Activated T-cell treated with anti-CD3 and anti-CD28 coated beads, Interleukin-2, amount 50 U/mL, for 72 hours (primary cell): ENCODE measurements at places on chromosomes 4 and X. TPM values are rescaled to one million over a fixed set of nuclear protein-coding genes. Genes with fewer than 3 reads are reported as not detected.

GRCh38 chr4:64893205-64893604, 484.0 kb upstream of the TECRL start:
- no peak for DNase-seq

PRR32 gene
- total RNA-seq, result not detected

DNA sequence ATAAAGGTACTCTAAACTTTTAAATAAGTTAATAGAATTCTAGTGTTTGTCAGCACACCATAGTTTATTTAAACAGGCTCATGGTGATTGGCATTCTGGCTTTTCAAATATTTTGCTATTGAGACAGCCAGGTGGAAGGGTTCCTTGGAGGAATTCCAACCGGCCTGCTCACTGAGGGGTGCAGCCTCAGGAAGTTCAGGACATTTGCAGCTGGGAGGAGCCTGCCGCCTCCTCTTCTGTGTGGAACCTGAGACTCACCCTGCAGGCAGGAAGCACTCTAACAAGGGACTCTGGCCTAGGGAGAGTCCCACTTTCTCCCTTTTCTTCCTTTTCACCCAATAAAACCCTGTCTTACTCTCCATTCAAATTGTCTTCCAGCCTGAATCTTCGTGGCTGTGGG, 1328.0 kb downstream of the FSTL5 start:
- DNase-seq, result no peak

GRIA2 gene
- not detected for total RNA-seq

DNA sequence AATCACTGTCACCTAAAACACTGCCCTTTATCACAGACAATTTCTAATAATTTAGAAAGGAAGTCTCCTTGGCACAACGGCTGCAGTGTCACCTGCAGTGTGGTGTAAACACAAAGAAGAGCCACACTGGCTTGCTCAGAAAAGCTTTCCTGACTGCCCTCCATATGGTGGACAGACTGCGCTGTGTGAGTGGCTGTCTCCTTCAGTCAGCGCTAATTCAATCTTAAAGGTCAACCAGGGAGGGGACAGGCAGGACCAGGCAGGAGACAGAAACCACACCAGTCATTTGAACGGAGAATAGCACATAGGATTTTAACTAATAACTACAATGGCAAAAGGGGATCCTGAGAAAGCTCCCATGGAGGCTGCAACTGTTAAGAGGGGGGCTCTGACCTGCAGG, 132.1 kb downstream of the NSUN7 start:
- DNase-seq, result no peak

- peak; percentile 14 for DNase-seq
Observed at GRCh38 chrX:1529756-1530155, 7.2 kb downstream of the P2RY8 start.

GRCh38 chr4:158605393-158605792, 66.3 kb downstream of the C4orf46 start:
- DNase-seq, result no peak

SLITRK4 gene
- total RNA-seq, result not detected

- no peak for DNase-seq
Observed at GRCh38 chr4:151163855-151164254, 64.4 kb downstream of the RPS3A start.

DNA sequence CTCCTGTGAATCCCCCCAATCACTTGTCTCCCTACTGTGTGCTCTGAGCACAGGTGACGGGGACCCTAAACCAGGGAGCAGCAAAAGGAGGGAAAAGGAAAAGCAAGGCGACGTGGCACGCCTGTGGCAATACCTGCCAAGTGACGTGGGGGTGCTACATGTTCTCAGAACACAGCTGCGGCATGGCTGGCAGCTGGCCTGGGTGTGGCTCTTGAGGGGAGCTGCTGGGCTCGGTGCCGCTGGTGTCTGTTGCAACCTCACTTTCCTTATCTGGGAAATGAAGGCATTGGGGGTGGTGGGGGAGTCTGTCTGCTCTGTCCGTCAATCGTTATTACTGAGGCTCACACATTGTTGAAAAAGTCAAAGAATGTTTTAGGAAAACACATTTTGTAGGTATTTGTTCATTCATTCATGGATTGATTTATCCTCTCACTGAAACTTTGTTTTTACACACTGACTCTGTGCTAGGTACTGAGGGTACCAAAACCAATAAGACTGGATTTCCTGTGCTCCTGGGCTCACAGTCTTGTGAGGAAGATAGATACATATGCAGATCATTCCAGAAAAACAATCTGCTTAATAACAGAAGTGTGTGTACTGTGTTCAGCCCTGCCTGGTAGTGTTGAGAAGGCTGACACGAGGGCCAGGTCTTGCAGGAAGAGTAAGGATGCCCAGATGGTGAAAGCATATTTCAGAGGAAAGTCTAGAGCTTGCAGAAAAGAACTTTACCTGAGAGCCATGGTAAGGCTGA, 217.6 kb downstream of the PTTG2 start:
- DNase-seq, result peak; percentile 53

GRCh38 chrX:40290517-40290916, 192.8 kb upstream of the BCOR start:
- DNase-seq, result no peak

- peak; percentile 36 for DNase-seq
Observed at GRCh38 chrX:73214426-73215094, at the start of gene NAP1L2. Gene NAP1L2, minus strand, starts transcription at chrX:73214851. Its CDS starts 359 bp downstream, at chrX:73214492.

NPFFR2 gene
- not detected for total RNA-seq

- DNase-seq, result no peak
Observed at GRCh38 chr4:26248647-26249046, 72.2 kb upstream of the RBPJ start.

SRPX2 gene
- total RNA-seq, result not detected

DNA sequence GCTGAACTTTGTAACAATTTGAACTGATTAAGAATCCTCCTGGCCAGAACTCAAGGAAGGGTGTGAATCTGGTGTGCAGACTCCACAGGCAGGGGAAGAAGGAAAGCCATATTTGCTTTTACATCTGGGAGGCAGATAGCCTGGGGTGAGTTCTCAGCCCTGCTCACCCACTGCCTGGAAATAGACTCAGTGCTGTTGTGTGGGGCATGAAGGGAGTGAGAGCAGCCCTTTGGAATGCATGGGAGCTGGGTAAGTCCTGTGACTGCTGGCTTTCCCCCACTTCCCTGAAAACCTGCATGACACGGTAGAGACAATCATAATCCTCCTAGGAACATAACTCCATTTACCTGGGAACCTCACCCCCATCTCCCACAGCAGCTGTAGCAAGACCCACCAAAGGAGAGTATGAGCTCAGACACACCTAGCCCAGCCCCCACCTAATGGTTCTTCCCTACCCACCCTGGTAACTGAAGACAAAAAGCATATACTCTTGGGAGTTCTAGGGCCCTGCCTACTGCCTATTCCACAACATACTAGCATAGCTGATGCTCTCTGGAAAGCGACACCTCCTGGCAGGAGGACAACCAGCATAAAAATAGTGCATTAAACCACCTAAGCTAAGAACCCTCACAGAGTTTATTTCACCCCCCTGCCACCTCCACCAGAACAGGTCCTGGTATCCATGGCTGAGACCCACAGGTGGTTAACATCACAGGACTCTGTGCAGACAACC, 59.3 kb upstream of the UBQLN2 start:
- DNase-seq, result no peak

VCX2 gene
- not detected for total RNA-seq

SOWAHD gene
- 0.50 TPM for total RNA-seq

DNA sequence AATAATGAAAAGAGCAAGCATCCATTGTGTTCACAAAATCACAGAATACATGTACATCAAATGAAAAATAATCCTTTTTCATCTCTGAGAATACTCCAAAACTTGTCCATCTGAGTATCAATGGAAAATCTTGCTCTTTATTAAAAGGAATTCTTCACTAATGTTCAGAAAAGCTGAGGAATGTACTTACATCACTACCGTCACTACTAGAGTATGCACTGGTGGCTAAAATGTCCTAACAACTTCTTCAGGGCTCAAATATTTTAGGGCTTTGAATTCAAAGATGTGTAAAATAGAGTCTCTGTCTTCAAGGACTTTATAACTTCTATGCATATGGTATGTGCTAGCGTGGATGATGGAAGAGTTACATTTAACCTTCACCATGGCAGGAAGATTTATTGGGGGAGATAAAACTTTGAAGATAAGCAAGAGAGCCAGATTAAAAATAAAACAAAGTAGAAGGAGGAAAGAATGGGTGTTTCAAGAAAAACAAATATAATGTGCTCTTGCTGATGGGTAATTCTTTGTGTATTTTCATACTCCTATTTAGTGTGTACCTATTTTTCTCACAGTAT, 55.1 kb downstream of the DMD start:
- DNase-seq, result no peak

DNA sequence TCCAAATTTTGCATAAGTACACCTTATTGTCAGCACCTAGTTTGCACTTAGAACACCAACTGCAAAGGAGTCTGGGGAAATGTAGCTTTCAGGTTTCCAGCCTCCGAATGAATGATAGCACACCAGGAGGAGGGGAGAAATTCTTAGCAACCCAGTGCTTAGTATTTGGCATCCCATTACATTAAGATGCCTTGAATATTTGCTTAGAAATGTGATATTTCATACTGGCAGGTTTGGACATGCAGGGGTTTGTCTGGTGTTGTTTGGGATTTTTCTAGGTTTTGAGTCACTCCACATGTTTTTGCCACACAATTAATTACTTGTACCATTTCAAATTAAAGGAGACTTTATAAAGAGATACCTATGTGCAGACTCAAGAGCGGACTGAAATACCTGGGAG, 60.3 kb upstream of the CAMK2D start:
- no peak for DNase-seq

- DNase-seq, result no peak
Observed at GRCh38 chr4:163614866-163615265, 120.4 kb downstream of the TMA16 start.

DNA sequence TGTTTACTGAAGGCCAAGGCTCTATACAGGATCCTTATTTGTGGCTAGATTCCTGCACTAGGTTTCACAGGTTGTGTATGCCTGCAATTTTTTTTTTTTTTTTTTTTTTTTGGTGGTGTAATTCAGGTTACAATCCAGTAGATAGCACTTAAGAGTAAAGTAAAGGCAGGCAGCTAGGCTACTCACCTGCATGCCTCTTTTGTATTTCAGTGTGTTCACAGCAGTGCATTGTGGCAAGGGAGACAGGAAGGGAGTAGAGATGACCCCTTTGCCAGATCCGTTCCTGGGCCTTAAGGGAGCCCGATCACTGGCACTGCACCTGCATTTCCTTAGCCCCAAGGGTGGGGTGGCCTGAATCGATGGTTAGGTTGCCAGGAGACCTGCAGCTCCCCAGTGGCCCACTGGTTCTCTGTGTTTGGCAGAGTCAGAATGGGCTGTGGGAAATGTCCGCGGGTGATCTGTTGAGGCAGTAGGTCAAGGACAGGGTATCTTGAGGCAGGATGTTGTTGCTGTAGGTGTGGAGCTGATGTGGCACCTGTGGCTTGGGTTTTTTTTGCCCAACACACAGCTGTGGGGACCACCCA, 374.9 kb upstream of the AADAT start:
- DNase-seq, result no peak
